ENCODE measurements at places on chromosomes 13 and 19.

DNA sequence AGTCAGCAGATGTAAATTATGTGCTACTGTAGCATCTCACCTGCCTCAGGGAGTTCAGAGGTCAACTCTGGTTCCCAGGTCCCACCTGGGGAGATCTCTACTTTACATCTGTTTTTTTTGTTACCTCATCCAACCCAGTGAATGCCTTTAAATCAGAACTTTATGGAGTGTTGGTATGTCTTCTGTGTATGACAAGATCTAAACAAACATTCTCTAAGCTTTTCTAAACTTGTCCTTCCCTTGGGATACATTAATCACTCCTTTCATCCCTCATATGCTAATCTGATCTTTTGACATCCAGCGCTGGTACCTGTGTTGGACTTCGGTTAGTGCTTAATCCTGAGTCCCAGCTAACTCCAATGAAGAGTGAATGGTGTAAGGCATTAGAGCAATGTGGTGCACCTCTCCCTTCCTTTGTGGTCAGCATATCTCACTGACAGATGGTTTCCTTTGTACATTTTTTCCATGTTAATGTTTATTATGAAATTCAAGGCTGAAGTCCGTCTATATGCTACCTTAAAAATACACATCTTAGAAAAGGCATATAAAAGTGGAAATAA is 213.4 kb downstream of the ABCC4 start:
- DNase-seq, result peak; percentile 39

DNA sequence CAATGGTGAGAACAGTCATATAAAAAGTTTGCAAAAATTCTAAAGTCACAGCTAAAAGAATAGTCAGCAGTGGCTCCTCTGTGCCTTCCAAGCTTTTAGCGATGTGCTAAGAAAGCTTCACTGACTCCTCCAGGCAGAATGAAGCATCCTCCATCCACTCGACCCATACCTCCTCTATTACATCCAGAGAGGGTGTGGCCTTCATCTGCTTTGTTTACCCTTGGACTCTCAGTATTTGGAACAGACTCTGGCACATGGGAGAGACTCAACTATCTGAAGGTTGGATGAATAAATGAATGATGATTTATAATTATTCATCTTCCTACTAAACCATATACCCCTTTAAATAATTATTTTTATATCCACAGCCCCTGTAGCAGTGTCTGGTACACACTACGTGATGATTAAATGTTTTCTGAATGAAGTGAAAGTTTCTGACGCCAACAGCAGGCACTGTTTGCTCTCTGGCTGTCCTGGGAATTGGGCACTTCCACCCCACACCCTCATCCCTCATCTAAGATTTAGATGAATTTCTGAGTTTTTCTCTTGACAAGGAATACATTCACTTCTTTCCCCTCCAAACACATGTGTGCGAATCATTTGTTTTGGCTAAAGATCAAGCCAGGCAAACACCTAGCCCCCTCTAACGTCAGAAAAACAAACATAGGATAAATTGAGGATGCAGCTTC is 93.9 kb downstream of the NUFIP1 start:
- no peak for DNase-seq

- no peak for DNase-seq
These were observed 2.6 kb upstream of the CYP4F2 start for GRCh38 chr19:15900504-15900903.

DNA sequence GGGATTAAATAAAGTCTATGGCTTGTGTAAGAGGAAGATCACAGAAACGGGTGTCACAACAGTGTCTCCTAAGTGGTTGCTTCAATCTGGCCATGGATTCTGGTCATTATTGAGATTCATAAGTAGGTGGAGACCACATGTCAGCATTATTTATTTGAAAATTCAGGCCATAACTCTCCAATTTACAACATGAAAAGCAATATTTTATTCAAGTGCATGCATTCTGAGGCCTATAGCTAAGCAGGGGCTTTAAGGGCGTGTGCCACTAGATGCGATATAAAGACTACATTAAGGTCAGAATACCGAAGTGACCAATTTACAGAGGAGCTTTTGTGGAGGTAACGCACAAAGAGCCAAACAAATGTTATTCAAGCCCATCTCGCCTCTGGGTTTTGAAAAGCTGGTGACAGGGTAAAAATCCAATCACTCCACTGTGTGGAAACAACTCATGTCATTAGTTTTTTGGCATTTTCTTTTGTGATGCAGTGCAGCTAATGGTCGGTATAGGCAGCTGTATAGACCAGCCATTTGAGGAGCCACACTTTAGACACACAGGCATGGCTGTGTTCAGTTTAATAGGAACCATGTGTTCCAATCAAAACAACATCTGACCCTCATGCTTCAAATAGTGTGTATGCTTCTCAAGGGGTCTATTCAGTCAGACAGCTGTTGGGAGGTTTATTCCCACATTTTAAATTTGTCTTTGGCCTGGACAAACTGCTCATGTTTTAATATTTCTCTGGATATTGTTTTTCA is 123.7 kb downstream of the KL start:
- DNase-seq, result no peak

- DNase-seq, result no peak
These were observed 34.5 kb upstream of the FAM216B start for GRCh38 chr13:42746866-42747265.

- DNase-seq, result no peak
These were observed 23.0 kb downstream of the PIN1 start for GRCh38 chr19:9857920-9858746.

GRCh38 chr13:100128838-100129237 is 39.9 kb downstream of the PCCA start:
- DNase-seq, result no peak

DNA sequence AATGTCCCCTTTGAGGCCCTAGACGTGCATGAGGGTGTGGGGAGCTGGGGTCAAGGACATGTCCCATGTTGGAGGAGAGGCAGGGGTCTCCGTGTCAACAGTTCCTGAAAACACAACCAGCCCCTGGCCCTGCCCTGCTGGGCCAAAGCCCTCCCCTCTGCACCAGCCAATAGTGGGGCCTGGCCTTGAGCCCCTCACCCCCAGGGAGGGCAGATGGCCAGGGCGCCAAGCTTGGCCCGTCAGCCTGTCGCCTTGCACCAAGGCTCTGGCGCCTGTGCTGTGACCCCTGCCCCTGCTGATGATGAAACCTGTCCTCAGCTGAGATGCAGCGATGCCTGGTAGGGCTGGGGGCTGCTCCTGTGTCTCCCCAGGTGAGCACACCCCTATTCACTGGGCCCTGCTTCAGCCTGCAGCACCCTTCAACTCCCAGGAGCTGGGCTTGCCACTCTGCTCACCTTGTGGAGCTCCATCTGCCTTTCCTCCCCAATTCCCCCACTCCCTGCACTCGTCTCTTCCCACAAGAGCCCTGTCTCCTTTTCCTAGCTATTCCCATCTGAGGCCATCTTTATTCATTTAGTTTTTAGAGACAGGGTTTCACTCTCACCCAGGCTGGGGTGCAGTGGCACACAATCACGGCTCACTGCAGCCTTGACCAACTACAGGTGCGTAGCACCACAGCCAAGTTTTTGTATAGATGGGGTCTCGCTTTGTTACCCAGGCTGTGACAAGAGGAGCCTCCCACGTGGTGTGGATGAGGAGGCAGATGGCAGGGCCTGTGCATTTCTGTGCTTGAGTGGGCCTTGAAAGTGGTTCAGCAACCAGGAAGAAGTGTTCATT is 2.1 kb upstream of the HAMP start:
- DNase-seq, result no peak

GRCh38 chr13:40446365-40446764 is 220.1 kb downstream of the FOXO1 start:
- DNase-seq, result peak; percentile 36

DNA sequence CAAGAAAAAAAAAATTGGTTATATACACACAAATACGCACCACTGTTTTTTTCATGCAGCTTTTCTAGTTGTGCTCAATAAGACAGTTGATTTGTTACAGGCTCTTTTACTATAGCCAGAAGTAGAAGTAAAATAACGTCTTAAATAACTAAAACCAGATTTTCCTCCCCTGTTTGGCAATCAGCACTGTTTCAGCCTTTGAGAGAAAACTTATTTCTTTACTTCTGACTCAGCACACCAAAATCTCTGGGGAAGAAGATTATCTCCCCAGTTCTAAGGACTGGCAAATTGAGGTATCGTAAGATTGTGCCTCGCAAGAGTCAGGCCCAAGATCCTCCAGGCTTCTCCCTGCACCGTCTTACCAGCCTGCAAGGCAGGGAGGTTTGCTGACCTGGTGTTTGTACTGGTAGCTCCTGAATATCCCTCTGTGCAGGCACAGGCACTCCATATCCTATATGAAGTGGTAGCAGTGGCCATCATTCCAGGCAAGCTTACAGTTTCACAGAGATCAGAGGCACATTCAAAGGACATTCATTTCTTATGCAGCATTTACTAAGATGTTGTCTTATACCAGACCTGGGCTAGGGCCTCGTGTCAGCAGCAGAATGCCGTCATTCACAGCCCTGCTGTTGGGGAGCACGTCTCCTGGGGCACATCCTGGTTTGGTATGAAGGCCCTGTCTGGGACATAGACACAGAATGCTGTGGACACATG is 268.2 kb downstream of the ZNF536 start:
- peak; percentile 77 for DNase-seq

DNA sequence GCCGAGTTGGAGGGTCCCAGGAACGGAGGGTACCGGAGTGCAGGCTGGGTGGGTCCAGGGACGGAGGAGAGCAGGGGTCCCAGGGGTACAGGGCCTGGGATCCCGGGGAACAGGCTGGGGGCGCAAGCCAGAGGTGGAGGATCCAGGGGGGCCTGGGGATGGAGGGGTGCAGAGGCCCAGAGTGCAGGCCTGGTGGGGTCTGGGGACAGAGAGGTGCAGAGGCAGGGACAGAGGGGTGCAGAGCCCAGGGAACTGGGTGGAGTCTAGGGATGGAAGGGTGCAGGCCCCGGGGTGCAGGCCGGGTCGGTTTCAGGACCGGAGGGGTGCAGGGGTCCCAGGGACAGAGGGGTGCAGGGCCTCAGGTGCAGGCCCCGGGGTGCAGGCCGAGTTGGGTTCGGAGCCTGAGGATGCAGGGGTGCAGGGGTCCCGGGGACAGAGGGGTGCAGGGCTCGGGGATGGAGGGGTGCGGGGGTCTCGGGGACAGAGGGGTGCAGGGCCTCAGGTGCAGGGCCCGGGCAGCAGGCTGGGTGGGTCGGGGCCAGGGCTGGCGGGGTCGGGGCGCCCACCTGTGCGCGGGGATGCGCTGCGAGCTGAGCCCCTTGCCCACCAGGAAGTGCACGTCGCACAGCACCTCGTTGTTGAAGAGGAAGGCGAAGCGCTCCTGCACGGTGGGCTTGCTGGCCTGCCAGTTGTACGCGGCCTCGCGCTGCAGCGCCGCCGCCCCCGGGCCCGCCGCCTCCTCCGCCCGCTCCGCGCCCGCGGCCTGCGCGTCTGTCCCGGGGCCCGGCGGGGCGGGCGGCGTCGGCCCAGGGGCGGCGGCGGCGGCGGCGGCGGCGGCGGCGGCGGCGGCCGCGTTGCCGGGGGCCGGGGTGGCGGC is 545 bp downstream of the BTBD2 start:
- no peak for DNase-seq

GRCh38 chr13:69425235-69425634 is 682.4 kb upstream of the ATXN8OS start:
- no peak for DNase-seq

Measured in AG10803 (cell line).